NCI-H460 (cell line): ENCODE measurements at places on chromosomes 6 and 20.

DNA sequence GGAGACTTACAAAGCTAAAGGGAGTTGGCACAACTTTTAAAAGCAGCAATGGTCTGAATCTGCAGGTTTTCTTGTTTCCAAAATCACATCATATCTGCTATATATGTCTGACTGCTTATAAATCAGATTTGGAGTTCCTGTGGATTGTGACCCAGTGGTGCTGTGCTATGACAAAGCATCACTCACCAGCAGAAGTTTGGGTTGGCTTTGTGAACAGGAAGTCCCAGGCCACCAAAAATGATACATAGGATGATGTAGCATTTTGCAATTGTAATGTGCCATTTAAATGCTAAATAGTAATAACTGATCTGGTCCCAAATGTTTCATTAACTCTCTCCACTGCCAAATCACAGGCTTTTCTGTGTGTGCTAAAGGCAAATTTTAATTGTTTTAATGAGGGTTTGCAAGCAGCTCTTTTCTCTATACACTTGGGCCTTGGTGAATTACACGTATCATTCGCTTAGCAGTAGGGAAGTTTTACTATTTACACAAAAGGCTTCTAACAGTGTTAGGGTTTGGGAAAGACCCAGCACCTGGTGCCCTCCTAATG is 60.8 kb downstream of the SYNDIG1 start:
- DNase-seq = no peak

DNA sequence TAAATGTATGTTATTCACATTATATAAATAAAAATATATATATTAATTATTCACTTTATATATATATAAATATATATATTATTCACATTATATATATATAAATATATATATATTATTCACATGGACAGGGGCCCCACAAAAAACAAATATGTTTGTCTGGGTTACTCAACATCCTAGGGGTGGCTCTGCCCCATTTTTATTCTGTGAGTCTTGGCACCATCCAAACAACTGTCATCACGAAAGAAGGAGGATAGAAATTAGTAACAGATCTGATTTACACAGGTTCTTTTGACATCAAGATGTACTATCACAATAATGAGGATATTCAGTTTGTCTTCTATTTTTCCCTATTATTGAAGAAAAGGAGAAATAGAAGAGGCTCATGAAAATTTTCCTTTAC is 187.3 kb downstream of the GPX5 start:
- DNase-seq = no peak

- peak; percentile 19 for DNase-seq
Measured at GRCh38 chr6:39029156-39030011, 19.2 kb upstream of the GLP1R start.

DNA sequence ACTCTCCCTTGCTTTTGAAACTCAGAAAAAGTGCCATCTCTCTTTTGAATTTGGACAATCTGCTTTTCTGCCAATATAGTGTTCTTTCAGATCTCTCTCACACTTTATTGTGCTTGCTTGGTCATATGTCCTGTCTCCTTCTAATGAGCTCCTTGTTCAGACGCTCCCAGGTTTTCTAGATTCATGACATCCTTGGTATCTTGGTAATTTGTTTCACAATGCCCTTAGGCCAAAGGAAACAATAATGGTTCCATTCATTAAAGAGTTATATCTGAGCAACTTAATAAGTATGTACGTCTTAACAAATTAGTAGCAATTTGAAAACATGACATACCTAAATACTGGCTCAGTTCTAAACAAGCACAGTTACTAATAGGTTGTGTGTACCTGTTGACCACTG is 293.4 kb upstream of the SPTLC3 start:
- DNase-seq = no peak

DNA sequence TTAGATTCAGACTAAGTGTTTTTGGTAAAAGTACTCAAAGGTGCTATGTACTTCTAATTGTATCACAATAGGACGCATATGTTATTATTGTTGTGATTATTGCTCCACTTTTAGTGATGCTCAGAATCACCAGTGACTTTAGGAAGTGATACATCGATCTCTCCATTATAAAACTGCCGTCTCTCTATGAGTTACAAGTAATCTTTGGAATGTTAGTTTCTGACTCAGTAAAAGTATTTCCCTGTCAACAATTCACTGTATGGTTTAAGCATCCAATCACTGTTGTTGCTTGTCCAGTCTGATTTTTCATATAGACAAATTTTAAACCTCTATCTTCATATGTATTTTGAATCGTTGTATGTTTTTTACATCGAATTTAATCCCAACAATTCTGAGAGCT is 9.4 kb downstream of the DCBLD1 start:
- no peak for DNase-seq

DNA sequence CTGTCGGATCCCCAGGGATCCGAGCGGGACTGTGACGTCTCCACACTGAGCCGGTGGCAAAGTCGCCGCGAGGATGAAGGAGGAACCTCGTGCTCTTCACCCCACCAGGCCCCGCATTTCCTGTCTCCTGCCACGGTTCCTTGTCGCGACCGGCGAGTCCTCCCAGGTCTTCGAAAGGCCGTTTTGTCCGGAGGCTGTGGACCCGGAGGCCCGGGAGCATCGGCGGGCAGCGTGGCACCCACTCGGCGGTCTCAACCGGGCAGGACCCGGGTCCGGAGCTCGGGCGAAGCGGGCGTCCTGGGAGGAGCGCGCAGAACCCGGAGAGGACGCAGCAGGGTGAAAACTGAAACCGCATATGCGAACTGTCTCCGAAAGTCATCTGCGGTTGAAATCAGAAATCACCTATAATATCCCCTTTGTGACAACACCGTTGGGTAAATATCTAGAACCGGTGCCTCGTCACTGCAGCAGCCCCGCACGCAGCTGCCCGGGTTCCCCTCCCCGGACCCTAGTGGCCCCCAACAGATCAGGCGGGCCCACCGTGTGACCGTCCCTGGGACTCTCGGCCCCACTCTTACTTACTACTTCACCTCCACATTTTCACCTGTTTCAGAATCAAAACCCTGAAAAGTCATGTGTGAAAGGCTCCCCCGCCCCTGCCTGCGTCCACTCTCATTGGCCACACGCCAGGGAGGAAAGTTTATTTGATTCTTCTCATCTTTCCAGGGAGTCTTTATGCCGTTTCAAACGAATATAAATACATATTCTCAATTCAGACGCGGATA is 3.1 kb upstream of the ULBP2 start:
- no peak for DNase-seq

DNA sequence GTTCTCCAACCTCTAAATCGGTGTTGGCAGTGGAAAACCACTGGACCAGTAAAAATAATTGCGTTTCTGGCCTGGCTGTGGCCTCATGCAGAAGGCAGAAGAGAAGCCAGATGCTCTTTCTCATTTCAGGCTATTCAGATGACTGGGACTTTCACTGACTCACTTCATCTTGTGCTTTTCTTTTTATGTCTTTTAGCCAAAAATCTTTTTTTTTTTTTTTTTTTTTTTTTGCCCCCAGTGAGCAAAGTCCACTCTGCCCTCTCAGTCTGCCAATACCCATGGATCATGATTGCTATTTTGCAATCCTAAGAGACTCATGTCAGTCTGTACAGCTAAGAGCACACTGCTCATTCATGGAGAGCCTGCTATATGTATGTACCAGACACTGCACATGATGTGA is 962.5 kb downstream of the KIF16B start:
- DNase-seq = no peak

GRCh38 chr6:133467982-133468380 is 226.8 kb downstream of the EYA4 start:
- DNase-seq = no peak

- no peak for DNase-seq
Measured at GRCh38 chr6:73028893-73029450, 196.3 kb downstream of the KHDC1L start.

DNA sequence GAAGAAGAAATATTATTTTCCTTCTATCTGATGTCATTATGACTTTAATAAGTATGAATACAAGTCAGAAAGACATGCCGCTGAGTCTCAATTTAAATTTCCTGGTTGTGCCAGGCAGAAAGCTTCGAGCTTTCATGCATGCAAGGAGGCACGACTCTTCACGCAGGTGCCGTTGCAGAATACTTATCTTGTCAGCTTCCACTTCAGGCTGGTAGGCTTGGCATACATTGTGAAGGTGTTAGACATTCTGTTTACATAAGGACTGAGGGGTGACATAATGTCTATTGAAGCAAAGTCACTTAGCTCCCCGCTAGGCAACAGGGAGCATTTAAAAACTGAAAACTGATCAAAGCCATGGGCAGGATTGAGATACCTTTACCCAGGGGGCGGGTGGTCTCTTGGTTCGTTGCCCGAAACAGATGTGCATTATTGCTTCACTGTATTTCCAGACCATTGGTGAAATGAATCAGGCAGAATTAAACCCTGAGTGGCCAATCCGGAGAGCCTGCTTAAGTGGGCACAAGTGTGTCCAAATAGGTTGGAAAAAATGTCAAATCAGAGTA is 16.4 kb downstream of the BMP6 start:
- no peak for DNase-seq

DNA sequence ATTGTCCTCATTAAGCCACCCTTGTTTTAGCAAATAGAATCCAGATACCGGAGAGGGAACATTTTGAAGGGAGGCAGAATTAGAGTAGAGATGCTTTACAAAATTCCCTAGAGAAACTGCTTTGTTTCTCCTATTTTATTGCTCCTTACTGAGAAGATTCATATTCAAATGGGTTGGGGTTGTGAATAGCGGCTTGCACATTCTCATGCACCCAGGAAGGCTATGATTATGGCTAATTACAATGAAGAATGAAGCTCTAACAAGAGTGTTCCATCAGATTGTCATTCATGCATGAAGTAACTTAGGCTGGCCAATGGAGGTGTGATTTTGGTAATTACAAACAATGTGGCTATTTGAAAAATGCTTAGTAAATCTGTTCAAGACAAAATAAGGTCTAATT is 129.6 kb downstream of the PACRG start:
- no peak for DNase-seq

DNA sequence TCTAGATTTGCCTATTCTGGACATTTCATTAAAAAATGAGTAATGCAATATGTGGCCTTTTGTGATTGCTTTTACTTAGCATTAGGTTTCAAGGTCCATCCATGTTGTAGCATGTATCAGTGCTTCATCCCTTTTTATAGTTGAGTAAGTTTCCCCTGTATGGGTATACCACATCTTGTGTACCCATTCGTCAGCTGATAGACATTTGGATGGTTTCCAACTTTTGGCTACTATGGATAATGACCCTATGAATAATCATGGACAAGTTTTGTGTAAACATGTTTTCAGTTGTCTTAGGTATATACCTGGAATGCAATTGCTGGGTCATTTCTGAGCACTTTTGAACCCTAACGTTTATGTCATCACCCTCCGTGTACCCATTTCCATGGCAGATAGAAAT is 15.4 kb downstream of the METTL24 start:
- no peak for DNase-seq
